ENCODE measurements at places on chromosomes 1 and 21.

DNA sequence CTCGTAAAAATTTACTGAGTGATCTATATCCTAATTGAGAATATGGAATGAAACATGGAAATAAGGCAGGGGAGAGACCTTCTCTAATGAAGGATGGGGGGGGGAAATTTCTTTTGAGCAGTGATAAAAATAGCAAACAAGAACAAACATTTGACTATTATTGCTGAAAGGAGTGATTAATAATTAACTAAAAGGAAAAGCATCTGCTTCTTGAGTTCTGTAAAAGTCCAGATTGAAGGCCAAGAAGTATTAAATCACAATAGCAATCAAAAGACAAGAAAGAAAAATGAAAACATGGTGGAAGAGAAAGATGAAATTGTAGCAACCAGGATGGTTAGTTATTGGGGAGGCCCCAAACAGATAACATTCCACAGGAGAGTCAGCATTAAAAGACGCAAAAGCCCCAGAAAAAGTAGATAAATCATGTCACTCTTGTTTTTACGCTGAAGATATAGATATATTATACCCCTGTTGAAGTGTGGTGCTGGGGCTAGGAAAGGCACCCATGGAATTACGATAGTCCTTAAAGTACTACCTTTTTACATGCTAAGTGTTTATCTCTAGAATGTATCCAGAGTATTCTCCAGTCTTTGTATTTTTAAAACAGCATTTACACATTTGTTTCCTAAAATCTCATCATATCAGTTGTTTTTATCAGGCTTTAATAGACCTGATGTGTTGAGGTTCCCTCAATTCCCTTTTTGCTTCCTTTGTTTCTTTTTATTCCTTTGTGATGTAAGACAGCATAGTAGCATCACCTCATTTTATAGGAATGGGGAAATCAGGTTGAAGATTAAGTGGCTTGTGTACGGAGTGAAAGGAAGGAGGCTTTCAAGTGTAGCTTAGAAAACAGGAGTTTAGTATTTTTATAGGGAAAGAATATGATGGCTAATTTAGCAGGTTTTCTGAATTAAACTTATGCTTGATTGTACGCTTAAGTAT lies 28.9 kb downstream of the DISP1 start:
- DNase-seq, result no peak

GRCh38 chr21:28683982-28684752 lies 308.5 kb downstream of the LTN1 start:
- DNase-seq, result no peak

- no peak for DNase-seq
Measured at GRCh38 chr1:47944561-47944960, 52.6 kb downstream of the TRABD2B start.

GRCh38 chr1:220880362-220880670 lies 1.1 kb downstream of the HLX start:
- DNase-seq, result no peak

DNA sequence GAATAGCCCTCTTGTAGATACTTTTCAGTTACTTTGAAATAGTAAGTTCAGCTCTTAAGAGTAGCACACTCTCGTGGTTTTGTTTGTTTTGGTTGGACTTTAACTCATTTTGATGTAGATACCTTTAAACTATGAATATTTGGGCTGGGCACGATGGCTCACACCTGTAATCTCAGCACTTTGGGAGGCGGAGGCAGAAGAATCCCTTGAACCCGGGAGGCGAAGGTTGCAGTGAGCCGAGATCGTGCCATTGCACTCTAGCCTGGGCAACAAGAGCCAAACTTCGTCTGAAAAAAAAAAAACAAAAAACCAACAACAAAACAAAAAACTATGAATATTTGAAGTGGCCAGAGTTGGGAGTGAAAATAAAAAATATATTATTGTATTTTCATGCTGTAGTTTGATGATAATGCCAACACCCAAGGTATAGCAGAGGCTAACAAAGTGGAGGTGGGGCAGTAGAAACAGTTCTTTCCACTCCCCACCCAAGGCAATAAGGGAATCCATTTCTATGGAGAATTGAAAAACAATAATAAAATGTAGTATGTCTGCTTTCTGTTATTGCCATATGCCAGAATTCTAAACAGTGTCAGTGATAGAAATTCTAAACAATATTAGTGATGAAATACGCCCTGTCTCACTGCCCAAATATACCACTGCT lies 1.7 kb downstream of the ZNF326 start:
- no peak for DNase-seq

DNA sequence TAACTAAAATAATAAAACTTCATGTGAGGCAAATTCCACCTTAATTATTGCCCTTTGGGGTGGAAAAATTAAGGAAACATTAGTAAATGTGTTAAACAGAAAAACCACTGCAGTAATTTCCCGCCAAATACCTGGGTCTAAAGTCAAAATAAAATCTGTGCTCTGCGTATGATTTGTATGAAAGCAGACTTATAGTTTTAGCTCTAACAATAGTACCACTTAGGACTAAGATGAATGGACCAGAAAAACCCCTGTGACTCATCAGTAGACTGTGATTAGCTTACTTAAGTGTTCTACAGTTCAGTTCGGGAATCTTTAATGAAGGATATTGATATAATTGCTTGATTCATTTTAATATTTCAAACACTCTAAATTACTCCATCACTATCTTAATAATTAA lies 23.3 kb upstream of the C1orf105 start:
- no peak for DNase-seq
